ENCODE measurements at places on chromosomes 6 and 20.

DNA sequence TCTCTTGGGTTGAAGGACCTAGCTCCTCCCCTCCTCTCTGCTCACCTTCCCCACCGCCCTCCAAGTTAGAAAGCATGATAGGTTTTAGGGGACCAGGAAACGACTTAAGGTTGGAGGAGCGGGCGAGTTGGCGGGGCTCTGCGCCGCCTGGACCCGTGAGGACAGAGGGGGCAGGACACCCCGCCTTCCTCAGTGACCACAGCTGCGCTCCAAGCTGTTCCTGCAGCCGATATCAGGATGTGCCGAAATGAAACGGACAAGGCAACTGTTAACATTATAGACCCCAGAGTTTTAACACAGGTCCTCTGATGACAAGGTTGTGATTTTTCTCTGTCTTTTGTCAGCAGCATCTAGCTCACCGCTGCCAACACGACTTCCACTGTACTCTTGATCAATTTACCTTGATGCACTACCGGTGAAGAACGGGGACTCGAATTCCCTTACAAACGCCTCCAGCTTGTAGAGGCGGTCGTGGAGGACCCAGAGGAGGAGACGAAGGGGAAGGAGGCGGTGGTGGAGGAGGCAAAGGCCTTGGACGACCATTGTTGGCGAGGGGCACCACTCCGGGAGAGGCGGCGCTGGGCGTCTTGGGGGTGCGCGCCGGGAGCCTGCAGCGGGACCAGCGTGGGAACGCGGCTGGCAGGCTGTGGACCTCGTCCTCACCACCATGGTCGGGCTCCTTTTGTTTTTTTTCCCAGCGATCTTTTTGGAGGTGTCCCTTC lies at the start of gene GRM1:
TSS of gene GRM1 (plus strand) at position 212 of the 722 bp plus-strand sequence. CDS start at position 668, 456 bp downstream.
- no peak for DNase-seq

GRCh38 chr20:35699957-35700624 lies 886 bp downstream of the ROMO1 start:
- no peak for DNase-seq

DNA sequence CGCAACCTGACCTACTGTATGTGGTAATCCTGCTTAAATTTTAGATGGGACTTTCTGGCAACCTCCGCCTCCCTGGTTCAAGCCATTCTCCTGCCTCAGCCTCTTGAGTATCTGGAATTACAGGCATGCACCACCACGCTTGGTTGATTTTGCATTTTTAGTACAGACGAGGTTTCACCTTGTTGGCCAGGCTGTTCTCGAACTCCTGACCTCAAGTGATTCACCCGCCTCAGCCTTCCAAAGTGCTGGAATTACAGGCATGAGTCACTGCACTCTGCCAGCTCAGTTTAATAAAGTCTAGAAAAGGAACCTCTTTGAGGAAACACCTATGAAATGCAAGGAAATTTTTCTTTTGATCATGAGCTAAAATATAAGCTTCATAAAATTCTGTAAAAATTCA lies 9.0 kb upstream of the PLCB4 start:
- no peak for DNase-seq

DNA sequence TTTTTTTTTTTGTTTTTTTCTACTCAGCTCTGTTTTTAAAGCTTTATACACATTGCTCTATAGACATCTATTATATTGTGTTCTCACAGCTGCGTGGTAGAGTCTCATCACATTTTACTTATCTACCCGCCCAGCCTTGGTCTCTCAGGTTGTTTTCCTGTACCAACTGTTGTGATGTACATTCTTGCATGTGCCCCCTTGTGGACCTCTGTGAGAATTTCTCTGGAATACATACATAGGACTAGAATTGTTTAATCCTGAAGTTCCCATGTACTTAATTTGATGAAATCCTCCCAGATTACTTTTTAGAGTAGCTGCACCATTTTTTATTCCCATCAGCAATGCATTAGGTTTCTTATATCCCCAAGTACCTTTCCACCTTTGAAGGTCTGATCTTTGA lies 40.4 kb upstream of the TINAG start:
- DNase-seq, result peak; percentile 78

- DNase-seq, result no peak
Measured at GRCh38 chr6:27693766-27694546, 218.2 kb downstream of the OR2B2 start.

DNA sequence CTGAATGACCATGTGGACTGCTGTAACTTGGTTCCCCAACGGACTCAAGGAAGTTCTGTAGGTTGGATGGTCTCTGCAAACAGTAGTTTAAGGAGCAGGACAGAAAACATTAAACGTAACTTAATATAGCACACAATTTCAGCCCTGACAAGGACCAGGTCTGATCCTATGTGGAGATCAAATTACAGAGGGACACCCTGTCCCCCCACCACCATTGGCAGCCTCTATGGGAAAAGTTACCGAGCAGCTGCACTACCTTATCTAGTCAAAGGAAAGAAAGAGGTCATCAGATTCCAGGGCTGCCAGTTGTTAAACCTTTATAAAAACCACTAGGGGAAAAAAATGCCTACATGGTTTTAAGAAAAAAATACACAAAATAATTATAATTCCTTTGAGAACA lies 191.5 kb upstream of the RSPO3 start:
- no peak for DNase-seq

GRCh38 chr6:9517806-9518205 lies 897.1 kb downstream of the TFAP2A start:
- no peak for DNase-seq

DNA sequence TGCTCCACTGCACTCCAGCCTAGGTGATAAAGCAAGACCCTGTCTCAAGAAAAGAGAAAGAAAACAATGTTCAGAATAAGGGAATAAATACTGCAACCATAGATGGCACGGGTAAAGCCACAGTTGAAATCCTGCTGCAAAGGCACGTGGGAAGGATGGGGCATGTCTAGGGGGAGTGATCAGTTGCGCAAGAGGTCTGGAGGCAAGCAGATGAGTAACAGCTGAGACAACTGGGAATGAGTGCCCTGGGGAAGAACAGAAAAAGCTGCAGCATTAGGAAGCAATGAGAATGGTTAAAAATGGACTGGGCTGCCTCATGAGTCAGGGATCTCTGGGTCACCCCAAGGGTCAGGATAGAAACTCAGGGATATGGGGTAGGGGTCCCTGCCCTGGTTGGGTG lies 96.3 kb downstream of the GMPR start:
- no peak for DNase-seq

DNA sequence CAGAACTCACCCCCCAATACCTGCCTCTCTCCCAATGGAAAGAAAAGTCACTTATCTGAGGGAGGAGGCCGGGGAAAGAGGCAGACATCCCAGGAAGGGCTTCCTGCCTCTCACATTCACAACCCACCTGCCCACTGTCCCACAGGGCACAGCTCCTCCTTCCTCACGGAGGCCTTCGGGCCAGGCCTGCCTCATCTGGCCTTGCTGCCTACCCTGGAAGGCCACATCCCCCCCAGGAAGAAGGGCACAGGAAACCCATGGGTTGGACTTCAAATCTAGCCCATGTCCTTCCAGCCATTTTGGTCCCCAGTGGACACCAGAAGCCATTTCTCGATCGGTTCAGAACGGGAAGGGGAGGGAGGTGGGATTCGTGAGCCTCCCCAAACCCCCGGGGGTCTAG lies 162.0 kb downstream of the PREX1 start:
- DNase-seq, result no peak

DNA sequence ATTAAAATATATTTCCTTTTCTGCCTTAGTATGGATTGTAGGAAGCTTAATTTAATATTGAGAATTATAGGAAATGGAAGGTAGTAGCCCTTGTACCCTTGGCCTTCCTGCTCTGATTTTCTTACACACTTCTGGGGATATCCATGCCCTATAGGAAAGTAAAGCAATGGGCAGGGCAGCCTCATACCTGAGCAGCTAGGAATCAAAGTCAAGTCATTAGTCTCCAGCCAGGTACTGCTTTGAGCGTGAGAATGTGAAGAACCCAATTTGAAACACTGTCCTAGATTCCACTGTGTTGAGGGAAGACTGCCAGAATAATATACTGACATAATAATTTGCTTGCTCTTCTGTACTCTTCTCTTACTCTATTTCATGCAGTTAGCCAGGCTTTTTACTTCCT lies 51.0 kb upstream of the L3MBTL3 start:
- no peak for DNase-seq

DNA sequence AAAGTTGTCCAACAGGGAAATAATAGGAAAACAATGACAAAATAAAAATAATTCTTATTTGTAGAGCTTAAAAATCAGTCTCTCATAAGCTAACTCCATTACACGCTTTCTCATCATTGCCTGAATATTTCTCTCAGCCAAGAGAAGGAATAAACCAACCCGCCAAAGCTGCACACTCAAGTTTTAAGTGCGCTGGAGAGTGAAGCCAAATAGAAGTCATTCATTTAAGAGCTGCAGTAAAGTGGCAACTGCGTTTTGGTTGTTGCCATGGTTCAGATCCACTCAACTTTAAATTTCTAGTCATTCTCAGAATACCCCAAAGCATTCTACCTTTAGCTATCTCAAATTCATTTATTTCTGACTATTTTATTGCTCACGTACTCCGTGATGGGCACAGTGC lies 230.7 kb downstream of the CBLN4 start:
- no peak for DNase-seq

GRCh38 chr20:23099791-23100719 lies 13.9 kb upstream of the CD93 start:
- DNase-seq, result no peak

DNA sequence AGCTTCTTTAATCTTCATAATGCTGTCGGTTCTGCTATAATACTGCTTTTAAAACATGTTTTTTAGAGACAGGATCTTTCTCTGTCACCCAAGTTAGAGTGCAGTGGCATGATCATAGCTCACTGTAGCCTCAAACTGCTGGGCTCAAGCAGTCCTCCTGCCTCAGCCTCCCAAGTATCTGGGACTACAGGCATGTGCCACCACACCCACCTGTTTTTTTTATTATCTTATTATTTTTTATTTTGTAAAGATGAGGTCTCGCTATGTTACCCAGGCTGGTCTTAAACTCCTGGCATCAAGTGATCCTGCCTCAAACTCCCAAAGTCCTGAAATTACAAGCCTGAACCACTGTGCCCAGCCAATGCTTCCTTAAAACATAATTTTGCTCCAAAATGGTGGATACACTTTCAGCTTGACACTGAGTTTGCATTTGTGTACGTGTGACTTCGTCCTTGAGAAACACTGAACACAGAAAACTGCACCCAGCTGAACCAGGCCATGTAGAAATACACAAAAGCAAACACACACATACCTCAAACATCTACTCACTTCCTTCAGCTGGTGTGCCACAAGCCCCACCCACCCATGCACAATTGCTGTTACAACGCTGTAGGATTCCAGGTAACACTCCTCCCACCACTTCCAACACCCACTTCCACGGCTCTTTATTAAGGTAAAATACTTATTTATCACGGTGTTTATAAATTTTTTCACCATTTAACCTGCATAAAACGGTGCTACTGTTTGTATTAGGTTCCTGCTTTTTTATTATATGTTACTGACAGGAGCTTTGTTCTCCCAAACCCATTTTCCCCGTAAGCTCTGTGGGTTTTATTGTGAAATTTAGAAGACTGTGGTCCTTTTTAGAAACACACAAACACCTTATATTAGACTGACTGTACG lies 109.1 kb downstream of the TSHZ2 start:
- no peak for DNase-seq

DNA sequence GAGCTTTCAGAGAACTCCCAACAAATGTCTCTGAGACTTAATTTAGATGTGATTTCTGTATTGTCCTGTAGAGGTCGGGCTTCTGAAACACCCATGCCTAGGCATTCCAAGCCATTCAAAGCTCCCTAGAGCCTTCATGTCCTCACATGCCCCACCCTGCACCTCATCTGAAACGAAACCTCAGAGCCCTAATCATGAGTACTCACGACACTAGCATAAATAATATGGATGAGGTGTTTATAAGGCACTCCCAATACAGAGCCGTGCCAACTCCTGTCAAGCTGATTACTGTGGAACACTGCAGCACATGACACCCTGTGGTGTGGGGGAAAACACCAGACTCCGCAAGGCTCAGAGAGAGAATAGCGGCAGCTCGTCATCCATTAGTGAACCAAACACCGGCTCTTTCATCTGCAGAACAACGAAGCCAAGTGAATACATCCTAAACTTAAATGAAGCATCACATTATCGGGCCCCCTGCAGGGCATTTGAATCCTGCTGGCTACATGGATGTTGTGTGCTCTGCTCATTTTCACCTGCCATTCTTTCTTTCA lies 83.8 kb downstream of the FNDC1 start:
- peak; percentile 25 for DNase-seq

DNA sequence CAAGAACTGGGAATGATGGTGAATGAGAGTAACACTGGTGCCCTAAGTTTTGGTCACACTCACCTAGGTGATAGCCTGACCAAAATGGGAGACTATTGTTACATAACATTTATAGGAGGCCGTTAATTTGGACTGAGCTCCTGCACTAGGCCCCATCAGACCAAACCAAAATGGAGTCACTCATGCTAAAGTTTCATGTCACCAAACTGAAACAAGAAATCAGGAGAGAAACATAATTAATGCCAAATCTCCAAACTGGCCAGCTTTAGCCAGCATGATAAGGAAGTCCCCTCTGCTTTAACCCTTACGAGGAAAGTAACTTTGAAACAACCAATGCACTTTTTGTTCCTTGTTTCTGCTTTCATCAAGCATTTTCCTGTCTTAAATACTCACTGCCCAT lies 110.9 kb upstream of the SLC22A16 start:
- no peak for DNase-seq

GRCh38 chr6:79127660-79128059 lies 49.6 kb upstream of the PHIP start:
- no peak for DNase-seq

DNA sequence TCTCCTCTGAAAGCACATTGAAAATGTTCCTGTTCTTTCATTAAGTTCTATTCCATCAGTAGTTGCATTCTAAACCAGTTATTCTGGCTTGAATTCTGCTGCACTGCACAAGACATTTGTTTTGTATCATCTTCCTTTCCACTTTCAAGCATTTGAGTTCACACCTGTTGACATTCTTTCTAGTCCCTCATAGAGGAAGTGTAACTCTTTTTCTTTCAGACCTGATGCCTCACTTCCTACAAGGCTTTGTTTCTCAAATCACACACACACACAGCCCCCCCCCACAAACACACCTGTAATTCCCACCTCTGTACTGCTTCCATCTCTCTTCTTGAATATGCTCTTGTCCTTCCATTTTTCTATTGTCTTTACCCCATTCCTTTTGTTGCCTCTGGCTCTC lies 50.9 kb downstream of the CCN2 start:
- no peak for DNase-seq

DNA sequence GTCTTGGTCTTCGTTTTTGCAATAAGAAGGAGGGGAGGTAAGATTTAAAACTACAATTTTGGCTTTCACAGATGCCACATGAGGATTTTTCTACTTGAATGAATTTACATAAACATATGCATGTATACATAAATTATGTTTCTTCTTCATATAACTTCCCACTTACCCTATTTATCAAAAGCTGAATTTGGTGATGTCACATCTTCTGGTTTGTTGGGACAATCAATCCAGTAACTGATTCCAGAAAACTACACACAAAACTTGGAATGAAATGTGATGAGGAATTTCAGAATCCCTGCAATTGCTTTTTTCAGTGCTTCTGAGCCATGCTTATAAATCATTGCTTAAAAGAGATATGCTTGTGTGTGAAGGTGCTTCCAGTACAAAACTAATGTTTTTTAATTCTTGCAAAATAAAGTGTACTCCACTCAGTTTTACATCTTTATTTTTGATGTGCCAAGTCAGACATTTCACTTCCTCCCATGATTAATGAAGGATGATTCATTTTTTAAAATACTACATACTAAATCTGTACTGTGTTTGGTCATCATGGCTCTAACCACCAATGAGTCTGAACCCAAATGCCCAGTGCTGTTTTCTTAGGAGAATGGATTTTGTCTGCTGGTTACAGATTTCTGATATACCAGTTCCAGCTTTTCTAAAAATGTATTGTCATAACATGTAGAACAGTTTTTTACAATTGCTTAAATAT lies 32.1 kb upstream of the RIN2 start:
- DNase-seq, result no peak
